ENCODE measurements at places on chromosomes 3 and 15.

DNA sequence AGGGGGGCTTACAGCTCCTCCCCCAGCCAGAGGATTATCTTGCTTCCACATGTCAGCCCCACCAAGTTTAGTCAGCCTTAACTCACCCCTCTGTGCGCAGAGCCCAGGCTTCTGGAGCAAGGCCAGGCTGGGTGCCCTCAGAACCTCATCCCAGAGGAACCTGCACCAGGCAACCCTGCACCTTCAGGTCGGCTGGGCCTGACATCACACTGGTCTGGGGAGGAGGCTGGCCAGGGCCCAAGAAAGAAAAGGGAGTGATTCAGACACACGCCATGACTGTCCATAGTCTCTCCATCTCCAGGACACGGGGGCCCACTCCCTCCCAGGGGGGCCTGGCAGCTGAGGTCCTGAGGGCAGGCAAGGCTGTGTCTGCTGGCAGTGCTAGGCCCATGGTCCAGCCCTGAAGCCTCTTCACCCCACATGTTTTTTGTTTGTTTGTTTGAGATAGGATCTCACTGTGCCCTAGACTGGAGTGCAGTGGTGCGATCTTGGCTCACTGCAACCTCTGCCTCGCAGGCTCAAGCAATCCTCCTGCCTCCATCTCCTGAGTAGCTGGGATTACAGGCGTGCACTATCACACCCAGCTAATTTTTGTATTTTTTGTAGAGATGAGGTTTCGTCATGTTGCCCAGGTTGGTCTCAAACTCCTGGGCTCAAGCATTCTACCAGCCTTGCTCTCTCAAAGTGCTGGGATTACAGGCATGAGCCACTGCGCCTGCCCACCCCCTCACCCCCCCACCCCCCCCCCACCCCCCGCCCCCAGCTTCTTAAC is 11.1 kb downstream of the TNK2 start:
- DNase-seq = no peak

DNA sequence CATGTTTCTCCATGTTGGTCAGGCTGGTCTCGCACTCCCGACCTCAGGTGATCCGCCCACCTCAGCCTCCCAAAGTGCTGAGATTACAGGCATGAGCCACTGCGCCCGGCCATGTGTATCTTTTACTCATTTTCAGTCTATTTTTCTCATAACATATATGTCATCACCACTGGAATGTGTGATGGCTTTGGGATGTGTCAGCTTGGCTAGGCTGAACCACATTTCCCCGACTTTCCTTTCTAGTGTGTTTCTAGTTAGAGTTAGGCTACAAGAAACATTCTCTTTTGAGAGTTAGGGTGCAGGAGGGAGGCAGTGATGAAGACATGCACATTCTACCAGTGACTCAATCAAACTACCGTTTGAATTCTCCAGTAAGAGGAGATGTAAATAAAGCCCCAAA is 444.9 kb upstream of the THBS1 start:
- no peak for DNase-seq

DNA sequence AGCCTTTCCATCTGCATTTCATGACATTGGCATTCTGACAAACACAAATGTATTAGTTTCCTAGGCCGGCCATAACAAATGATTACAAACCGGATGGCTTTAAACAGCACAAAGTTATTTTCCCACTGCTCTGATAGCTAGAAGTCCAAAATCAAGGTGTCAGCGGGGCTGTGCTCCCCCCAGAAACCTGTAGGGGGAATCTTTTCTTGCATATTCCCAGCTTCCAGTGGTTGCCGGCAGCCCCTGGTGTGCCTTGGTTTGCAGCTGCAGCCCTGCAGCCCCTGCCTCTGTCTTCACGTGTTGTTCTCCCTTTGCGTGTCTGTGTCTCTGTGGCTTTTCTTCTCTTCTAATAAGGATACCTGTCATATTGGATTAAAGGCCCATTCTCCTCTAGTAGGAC is 79.0 kb upstream of the CDV3 start:
- no peak for DNase-seq

DNA sequence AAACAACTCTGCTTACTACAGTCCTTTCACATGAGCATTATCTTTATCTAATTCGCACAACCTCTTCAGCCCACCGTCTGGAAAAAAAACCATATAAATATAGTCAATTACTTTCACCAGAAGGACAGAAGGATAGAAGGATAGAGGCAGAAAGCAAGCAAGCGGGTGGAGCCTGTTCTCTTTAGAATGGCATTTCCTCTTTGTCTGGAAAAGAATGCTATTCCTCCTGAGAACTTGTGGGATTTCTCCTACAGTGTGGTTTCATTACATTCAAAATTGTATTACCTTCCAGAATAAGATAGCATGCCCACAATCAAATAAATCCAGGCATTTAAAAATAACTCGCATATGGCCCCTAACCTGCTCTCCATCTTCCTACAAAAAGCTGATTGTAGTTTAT is 23.1 kb downstream of the SLC30A4 start:
- no peak for DNase-seq

DNA sequence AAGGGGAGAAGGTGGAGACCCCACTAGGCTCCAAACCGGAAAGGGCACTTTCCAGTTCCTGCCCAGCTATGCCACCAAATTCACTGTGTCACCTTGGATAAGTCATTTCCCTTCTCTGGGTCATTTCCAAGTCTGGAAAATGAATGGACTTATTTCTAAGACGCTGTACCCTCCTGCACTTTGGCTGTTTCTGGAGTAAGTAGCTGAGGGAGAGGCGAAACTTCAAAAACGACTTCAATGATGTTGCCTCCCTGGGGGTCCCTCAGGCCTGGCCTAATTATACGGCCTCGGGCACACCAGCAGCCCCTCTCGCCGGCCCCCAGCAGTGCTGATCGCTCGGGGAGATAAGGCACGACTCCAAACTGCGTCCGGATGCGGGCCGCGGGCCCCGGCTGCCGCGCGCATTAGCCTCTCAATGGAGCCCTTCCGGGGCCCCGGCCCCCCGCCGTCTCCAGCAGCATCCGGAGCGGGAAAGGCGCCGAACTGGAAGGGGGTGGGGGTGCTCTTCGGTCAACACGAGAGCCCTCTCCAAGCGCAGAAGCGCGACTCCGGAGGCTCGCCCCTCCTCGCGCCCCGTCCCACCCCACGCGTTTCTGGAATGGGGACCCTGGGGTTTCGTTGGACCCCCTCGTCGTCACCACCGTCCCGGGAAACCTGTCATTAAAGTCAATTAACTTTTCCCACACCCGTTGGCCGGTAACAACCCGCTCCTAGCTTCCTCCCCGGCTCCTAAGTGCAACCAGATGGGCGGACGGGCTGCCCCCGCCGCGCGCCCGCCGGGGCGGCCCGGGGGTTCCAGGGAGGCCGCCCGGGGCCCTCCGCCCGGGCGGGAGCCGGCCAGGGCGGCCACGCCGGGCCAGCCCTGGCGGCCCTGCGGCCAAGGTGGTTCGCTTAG is 4.8 kb downstream of the HES1 start:
- no peak for DNase-seq

DNA sequence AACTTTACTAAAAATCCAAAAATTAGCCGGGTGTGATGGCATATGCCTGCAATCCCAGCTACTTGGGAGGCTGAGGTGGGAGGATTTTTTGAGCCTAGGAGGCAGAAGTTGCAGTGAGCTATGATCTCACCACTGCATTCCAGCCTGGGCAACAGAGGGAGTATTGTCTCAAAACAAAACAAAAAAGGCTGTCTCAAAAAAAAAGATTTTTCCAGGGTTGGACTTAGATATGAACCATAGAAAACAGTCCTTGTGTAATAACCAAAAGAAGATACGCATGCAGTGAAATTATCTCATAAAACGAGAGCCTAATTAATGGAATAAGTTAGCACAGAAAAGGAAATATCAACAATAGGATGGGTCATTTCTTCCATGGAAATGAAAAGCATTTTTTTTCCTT is 320.4 kb upstream of the RASGRP1 start:
- no peak for DNase-seq

DNA sequence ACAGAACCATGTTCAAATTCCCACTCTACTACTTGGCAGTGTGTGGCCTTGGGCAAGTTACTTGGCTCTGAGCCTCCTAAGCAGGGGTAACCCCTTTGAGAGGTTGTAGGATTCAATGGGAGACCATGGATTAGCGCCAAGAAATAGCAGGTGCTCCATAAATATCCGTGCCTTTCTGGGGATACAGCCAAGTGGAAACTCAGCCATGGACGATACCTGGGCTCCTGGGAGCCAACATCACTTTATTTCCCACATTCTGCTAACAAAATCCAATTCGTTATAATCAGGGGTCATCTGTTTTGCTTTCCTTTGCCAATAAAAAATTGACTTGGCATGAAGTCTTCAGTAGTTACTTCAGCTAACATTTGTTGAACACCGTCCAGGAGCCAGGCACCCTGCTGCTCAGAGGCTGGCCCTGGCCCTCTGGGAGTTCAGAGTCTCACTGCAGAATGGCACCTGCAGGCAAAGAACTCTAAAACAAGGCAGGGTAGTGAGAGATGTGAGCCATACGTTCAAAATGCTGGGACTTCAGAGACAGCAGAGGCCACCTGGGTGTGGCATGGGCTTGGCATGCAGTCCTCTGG is 42.3 kb downstream of the ZDHHC19 start:
- no peak for DNase-seq

GRCh38 chr15:88337993-88338392 is 81.5 kb upstream of the NTRK3 start:
- DNase-seq = no peak

GRCh38 chr3:120212505-120212904 is 72.5 kb downstream of the GPR156 start:
- no peak for DNase-seq

GRCh38 chr15:45121706-45122417 is 7.7 kb downstream of the DUOXA2 start:
- no peak for DNase-seq

- no peak for DNase-seq
Observed at GRCh38 chr15:69786136-69786701, 311.5 kb downstream of the TLE3 start.

DNA sequence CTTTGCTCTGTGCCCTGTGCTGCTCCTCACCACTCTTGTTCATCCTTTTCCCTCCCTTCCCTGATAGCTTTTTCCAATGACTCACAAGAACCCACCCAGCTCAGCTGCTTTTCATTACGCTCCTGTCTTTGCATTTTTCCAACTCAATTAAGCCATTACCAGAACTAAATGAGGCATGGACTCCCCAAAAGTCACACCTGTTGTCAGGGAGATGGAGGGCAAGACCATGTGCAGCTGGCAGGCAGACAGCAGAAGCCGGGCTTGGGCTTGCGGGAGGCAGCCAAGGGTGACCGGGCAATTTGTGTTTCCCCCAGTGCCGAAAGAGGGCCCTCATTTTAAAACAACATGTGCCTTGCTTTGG is 64.3 kb downstream of the CASR start:
- DNase-seq = no peak

DNA sequence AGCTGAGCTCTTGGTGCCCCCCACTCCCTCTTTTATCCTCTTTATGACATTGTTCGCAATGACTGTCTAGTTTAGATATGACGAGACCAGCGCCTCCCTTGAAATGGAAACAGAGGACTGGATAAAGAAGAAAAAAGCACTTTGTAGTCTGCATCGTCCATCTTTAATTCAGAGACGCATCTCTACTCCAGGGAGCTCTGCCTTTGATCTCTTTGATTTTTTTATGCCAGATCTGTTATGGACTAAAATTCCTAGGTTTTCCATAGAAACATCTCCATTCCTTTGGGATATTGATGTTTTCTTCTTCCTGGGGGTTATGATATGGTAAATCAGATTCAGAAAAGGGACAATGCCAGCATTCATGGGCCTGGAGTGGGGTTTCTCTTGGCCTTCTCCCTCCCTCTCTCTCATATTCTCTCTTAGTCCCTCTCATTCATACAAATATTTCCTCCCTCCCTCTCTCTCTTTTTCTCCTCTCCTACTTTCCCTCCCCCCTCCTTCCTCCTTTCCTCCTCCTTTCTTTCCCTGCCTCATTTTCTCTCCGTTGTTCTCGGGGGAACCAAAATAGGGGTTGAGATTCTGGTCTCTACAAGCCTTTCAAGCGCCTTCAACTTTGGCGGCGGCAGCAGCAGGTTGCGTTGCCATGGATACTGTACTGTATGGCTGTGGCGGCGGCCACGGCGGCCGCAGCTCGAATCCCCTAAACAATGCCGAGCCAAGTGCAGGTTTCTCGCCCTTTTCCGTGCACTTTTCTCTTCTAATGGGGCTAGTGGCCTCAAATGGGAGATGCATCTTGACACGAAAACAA is 45.5 kb downstream of the ZIC4 start:
- no peak for DNase-seq

- no peak for DNase-seq
Observed at GRCh38 chr15:65115542-65115941, 542 bp upstream of the UBAP1L start.

DNA sequence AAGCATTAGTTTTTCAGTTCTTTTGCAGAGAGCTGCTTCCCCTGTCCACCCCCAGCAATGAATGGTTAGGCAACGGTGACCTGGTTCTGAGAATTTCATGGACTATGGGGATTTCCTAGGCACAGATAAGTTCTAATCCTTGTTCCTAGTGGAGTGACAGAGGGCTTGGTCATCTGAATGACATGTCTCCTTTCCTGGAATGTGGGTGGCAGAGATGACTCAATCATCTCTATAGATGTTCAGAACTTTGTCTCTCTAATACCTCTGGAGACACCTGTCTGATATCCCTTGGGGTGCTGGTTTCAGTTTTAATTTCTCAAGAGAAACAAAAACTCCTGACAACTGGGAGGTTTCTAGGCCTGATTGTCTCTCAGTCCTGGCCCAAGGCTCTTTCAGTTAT is 10.4 kb downstream of the PLA2G4E start:
- peak; percentile 20 for DNase-seq

DNA sequence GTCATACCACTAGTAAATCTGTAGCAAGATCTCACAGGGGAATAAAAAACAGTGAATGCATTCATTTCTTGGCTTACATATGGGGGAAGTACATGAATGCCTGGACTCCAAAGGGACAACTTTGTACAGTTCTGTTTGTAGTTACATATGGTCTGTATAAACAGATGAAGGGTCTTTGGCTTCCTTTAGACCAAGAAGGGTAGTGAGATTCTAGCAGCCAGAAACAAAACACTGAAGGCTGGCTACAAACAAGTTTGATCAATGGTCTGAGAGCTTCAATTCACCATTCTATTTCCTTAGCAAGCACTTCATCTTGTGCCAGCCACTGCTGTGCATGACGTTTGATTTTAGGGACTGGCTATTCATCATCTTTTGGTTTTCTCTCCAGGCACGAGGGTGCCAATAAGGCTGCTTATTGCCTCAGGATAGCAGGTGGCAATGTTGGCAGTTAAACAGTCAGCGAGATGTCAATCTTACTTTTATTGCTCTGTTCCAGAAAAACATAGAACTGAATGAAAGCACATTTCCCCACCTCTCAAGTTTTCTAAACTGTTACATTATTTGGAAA is 313.7 kb upstream of the COL8A1 start:
- no peak for DNase-seq

- no peak for DNase-seq
Observed at GRCh38 chr3:129425619-129426018, 2.8 kb downstream of the EFCAB12 start.

GRCh38 chr3:51004235-51004634 is 329.5 kb downstream of the DOCK3 start:
- no peak for DNase-seq
